Left ventricle myocardium superior (tissue), 1 donor: ENCODE measurements at places on chromosomes 1 and 21. TPM values are rescaled to one million over a fixed set of nuclear protein-coding genes. Genes with fewer than 3 reads are reported as not detected.

S100A6 gene
- 201 TPM for total RNA-seq

FCRL2 gene
- not detected for total RNA-seq

LCE1A gene
- not detected for total RNA-seq

HHIPL2 gene
- total RNA-seq = not detected

ATAD3C gene
- total RNA-seq = 1.9 TPM

SLC2A5 gene
- 3.2 TPM for total RNA-seq

WDR64 gene
- not detected for total RNA-seq

S100A8 gene
- 40.7 TPM for total RNA-seq

CELA3A gene
- total RNA-seq = not detected

CNTN2 gene
- total RNA-seq = 0.64 TPM

NBPF20 gene
- 0.50 TPM for total RNA-seq

DNA sequence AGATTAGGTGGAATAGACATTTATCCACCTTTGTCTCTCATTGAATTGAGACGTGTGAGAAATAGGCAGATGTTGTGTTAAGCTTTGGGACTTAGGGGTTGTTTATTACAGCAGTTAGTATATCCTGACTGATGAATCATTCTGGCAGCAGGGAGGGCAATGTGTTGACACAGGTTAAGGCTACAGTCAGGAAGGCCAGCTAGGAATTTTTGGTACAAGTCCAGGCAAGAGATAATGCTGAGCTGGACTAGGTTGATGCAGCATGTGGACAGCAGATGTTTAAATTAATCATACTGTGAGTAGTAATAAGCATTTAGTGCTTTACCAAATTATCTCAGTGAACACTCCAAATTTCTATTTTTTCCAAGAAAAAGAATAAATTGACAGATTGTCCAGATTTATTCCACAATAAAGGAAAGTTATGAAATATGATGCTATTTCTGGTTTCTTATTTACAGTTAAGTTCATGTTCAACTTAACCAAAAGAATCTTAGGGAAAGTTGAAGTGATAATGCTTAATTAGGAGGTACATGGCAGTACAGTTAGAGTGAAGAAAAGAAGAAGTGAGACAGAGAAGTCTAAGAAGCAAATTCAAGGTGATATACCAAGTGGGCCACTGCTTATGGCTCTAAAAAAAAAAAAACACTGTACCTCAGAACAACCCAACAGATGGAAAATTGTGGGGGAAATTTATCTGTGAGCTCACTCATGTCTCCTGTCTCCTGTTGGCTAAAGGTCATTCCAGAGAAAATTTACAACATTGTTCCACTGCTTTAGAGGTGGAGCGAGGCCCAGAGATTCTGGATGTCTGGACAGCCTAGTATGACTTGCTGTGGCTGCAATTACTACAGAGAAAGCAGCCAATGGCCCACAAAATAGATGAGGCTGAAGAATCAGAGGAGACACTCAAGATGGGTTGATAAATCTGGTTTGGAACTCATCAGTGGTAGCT lies 102.7 kb upstream of the C21orf91 start:
- DNase-seq = no peak

GRCh38 chr1:172832006-172832725 lies 173.3 kb downstream of the FASLG start:
- DNase-seq = no peak

GRCh38 chr1:78437396-78437795 lies 53.4 kb upstream of the PTGFR start:
- no peak for DNase-seq

DNA sequence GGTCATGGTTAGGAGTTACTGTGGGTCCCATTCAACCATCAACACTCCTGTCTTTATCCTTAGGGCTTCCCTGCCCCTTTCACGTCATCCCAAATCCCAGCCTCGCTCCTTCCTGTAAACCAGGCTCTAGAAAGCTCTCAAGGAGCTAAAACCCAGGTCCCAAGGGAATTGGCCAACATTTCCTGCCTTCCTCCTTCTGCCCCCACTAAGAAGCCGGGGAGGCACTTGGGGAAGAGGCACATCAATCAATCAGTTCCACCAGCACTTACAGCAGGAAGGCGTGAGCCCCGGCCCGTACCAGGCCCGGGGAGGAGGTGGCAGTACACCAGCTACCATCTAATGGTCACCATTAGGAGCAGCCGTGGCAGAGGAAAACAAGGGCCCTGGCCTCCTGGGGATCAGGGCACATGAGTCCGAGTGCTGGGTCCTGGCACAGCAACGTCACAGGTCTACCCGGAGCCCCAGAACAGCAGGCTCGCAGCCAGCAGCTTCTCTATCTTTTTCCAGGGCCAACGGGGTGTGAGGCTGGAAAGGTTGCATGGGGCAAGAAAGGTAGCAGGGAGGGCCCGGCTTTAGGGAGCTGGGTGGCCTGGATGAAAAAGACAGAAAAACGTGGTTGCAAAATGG lies 108.6 kb downstream of the CASZ1 start:
- DNase-seq = peak; percentile 59

- DNase-seq = no peak
These were observed 28.3 kb downstream of the TLCD4 start for GRCh38 chr1:95145493-95145892.

DNA sequence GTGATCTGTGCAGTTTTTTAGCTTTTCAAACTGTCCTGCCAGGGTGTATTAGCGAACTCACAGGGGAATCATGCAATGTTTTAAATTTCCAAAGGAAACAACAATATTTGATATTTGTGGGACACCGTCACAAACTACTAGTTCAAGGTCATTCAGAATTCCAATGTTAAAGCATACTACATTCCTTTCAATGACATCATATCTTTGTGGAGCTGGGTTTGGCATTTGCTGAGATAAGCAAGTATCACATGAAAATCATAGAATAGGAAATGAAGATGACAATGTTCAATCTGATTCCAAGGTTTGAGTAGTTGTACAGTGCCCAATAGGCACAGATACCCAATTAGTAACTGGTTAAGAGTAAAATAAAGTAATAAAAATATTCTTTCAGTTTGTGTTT lies 35.6 kb downstream of the NUF2 start:
- no peak for DNase-seq

- no peak for DNase-seq
These were observed 102.3 kb downstream of the TMEM53 start for GRCh38 chr1:44571712-44572571.

DNA sequence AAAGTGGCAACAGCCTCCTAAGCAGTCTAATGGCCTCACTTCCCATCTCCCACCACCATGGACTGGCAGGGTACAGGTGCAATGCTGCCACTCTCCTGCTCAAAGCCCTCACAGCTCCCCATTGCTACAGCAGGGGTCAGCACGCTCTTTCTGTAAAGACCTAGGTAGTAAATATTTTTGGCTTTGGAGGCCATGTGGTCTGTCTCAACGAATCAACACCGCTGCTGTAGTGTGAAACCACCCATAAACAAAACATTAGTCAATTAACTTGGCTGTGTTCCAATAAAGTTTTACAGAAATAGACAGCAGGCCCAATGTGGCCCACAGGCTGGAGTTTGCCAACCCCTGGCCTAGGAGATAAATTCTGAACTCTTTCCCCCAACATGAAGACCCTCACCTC lies 44.6 kb upstream of the TMEM125 start:
- DNase-seq = no peak

DNA sequence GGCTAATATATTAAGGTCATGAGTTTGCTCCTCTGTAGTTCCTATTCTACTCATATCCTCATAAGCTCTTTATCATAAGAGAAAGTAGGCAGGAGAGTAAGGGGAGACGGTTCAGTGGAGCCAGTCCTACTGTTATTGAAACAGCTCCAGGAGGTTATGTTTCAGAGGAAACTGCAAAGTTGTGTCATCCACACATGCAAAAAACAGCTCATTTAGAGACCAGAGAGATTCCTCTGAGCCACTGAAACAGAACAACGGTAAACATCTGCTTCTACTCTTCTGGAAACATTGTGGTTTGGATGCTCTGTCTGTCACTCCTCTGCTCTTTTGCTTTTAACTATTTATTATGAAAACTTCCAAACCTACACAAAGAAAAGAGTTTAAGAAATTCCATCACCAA lies 66.3 kb upstream of the PPP2R5A start:
- DNase-seq = no peak

DNA sequence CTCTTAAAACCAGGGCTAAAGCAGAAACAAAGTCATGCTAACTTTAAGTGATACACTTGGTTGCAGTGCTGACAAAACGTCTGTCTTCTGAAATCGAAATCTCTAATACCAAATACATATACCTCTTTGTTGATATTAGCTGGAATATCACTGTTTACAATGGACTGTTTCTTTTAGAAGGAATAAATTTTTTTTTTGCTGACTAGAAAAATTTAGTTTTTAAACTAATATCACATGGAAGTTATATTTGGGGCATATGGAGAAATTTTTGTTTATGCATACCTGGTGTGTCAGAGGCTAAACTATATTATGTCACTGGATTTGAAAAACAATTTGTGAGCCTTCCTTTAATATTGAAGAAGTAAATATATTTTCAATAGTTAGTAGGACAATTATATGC lies 39.1 kb downstream of the USP25 start:
- no peak for DNase-seq

DNA sequence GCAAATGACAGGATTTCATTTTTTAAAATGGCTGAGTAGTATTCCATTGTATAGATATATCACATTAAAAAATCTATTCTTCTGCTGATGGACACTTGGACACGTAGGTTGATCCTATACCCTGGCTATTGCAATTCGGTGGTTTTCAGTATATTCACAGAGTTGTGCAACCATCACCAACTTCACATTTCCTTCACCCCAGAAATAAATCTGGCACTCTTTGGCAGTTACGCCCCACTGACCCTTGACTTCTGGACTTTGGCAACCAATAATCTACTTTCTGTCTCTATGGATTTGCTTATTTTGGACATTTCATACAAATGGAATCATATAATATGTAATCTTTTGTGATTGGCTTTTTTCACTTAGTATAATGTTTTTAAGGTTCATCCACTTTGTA lies 35.9 kb downstream of the MAP3K7CL start:
- DNase-seq = no peak

- DNase-seq = no peak
These were observed 432.8 kb downstream of the MATN1 start for GRCh38 chr1:30290581-30290980.

DNA sequence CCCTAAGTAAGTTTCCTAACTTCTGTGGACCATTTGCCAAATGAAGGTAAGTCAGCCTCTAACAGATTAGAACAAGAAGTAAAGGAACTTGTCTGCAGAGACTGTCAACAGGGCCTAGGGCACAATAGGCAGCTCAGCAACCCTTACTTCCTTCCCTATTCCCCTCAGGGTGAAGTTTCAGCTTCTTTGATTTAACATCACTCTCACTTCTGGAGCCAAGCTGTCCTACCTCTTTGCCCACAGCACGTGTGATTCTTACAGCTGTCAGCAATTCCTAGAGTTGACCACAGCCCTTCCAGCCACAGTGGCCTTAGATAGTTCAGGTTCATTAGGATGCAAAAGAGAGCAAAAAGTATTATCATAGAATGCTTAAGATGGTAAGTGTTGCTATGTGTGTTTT lies 7.6 kb upstream of the EIF4G3 start:
- DNase-seq = no peak

GRCh38 chr1:89710498-89711139 lies 77.7 kb downstream of the LRRC8C start:
- DNase-seq = no peak

GRCh38 chr1:56527548-56528302 lies 51.6 kb downstream of the PLPP3 start:
- no peak for DNase-seq

- no peak for DNase-seq
These were observed 180.4 kb downstream of the FGGY start for GRCh38 chr1:59477286-59477685.

DNA sequence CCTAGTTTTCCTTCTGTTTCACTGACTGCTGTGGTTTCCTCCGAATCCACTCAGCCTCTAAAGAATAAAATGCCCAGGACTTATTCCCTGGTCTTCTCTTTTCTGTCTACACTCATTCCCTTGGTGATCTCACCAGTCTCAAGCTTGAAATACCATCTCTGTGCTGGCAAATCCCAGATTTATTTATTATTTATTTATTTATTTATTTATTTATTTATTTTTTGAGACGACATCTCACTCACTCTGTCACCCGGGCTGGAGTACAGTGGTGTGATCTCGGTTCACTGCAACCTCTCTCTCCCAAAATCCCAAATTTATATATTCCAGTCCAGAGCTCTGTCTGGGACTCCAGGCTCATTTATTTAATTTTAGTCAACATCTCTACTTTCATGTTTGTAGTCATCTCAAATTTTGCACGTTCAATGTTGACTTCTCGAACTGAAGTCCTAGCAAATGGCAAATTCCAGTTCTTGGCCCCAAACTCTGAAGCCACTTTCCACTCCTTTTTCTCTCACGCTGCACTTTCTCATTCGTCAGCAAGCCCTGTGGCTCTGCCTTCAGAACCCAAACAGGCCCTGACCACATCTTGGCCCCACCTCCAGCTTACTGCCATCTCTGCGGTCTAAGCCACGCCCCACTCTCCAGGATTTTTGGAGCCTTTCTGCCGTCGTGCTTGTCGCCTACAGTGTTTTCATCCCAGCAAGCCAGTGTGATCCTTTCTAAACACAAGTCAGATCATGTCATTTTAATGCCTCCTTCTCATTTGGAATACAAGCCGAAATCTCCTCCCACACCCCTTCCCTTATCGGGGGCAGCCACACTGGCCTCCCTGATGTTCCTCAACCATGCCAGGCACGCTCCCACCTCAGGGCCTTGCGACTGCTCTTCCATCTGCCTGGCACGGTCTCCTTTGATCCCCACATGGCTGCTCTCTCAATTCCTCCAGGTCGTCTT lies 14.2 kb upstream of the TENT5B start:
- peak; percentile 41 for DNase-seq

- no peak for DNase-seq
These were observed 80.9 kb upstream of the SYT6 start for GRCh38 chr1:114234408-114235124.

GRCh38 chr1:170149241-170149640 lies 3.5 kb downstream of the NTMT2 start:
- DNase-seq = no peak

DNA sequence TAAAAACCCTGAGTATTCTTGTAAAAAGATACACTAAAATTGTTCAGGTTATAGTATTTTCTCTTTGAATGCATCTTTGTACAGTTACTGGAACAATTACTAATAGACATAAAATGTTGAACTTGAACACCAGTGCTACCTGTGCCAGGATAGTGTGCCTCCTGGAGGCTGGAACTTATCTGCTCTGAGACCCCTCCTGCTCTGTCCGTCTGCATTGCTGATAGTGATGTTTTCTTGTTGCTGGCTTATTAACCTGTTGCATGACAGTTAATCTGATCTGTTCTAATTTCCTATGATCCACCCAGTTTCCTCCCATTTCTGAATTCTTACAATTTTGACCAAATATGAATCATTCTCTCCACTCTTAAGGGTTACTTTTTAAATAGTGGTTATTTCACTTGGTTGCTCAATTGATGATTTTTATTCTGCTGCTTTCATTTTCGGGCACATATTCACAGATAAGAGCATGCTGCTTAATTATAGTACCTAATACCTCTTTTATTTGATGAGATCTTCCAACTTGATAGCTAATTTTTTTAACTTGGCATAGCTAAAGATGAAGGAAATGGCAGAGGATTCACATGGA lies 101.4 kb downstream of the CC2D1B start:
- DNase-seq = no peak
